ENCODE measurements at places on chromosomes 4 and X.

GRCh38 chr4:71444395-71444794 lies 105.6 kb downstream of the SLC4A4 start:
- DNase-seq: no peak

DNA sequence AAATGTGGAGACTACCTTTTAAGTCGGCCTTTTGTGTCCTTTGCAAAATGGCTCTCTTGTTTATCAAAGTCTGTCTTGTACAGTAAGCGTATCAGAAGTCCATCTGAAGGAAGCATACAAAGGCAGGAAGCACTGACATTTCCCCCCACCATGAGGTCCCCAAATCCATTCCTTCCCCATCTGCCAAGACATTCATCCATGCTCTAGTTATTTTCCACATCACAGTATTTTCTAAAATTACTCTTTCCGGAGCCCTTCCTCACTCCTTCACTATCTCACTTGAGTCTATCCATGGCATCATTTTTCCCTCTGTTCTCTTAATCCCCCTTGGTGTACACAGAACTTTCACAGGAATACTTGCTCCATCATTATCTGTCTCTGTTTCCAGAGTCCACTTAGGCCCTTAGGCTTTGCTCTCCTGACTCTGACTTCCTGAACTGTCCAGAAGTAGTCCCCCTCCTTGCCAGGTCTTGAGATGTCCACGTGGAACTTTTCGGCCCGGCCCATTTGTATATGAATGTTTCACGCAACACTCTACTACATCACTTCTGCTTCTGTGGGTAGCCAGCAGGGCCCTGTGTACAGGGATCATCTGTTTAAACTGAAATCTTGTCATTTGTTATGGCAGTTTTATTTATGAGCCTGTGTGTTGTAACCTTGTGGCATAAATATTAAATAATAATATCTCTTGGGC lies 2.1 kb downstream of the SEL1L3 start:
- no peak for DNase-seq

- DNase-seq: no peak
Measured at GRCh38 chr4:184386271-184386781, 88.0 kb downstream of the IRF2 start.

DNA sequence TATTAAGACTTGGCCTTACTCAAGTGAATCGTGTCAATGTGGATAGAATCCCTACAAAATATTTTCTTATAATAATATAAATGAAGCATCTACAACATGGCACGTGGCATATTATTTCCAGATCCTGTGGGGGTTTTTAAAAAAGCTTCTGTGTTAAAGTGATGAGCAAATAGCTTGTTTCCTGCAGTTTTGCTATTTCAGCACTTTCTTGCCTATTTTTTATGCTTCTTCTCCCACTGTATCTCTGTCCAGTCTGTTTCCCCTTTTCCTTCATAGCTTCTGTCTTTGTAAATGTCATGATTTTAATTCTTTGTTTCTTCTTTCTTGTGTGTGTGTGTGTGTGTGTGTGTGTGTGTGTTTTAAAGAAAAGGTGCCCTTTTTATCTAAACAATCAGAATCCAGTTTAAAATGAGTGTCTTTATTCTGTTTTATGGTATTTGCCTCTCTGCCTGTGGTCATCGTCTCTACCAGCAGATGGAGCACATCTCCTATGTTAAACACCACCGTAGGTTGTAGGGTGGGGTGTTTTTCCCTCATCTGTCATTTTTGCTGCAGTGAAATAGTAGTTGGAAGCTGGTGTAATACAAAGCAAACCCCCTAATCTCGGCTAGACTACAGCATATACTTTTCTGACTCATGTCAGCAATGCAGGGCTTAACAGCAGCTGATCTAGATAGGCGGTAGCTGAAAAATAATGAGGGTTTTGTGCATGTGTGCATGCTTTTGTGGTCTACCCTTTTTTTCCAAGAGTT lies 33.1 kb downstream of the FTHL17 start:
- DNase-seq: peak; percentile 20

GRCh38 chrX:78661836-78662235 lies 2.7 kb upstream of the RTL3 start:
- no peak for DNase-seq

Data from stimulated activated naive CD8-positive, alpha-beta T cell treated with anti-CD3 and anti-CD28 coated beads, Interleukin-15, amount 100 ng/mL, for 72 hours (primary cell).